Dorsolateral prefrontal cortex (tissue), 122 donors: ENCODE measurements at places on chromosomes 6 and 20.

DNA sequence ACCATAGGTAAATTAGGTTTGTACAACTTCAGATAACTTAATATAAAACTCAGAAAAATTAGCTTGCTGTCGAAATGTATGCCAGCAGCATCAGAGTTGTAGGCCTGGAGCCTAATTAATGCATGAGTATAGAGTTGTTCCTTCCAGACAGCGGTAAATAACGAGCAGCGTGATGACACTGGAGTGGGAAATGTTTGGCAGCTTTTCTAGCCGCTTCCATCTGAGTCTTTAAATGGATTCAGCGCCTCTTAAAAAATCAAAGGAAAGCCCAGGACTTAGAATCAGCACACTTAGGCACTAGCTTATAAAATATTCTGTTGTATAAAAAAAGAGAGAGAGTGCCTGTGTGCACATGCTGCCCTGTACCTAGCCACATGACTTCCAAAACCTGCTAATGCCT is 43.7 kb upstream of the SYNJ2 start:
- no peak for DNase-seq

- no peak for DNase-seq
These were observed 397.2 kb downstream of the BCKDHB start for GRCh38 chr6:80503660-80504059.

GRCh38 chr6:13397359-13398068 is 69.2 kb upstream of the TBC1D7 start:
- no peak for DNase-seq

DNA sequence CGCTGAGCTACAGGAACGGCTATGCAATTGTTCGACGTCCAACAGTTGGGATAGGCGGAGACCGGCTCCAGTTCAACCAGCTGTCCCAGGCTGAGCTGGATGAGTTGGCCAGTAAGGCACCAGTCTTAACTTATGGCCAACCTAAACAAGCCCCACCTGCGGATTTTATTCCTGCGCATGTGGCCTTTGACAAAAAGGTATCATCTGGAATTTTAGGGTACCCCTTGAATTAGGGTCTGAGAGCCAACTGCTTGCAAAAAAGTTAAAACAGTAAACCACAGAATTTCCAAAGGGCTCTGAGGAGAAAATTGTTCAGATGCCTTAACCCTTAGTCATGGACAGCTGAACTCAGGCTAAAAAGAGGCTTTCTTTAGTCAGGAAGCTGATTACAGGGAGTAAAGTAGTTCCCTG is 3.8 kb downstream of the EFHC1 start:
- no peak for DNase-seq

DNA sequence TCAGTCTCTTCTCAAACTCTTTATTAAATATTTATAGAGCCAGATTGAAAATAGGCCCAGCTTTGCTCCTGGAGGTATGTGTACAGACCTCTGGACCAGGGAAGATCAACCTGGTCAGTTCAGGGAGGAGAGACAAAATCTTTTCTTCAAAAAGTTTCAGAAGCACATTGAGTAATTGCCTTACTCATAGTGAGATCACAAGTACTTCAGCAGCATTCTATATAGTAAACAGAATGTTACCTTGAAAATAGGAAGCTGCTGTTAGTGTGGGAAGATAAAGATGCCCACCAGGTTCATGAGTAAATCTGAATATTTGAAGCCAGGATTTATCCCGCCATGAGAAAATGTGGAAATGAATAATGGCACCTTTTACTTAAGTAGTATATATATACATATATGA is 665.9 kb upstream of the CITED2 start:
- no peak for DNase-seq

- no peak for DNase-seq
These were observed 27.4 kb upstream of the SLC24A3 start for GRCh38 chr20:19185083-19185482.

- DNase-seq: peak; percentile 30
These were observed 76.5 kb downstream of the QKI start for GRCh38 chr6:163490826-163491577.

DNA sequence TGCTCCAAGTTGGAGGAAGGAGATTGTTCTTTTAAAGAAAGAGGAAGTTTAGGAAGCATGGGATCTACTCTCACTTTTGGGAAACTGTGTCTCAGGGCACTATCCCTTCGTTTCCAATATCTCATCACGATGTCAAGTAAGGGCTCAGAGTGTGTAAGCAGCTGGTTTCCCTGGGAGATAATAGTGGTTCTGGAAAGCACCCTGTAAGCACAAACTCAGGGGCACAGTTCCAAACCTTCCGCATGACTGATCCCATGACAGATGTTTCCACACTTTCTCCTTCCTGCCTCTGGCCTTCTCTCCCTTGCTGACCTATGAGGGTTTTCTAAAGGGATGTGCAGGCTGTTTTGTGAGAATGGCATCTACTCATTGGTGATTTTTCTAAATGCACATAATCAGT is 33.9 kb downstream of the ADTRP start:
- DNase-seq: no peak

- DNase-seq: no peak
These were observed 749 bp downstream of the FRK start for GRCh38 chr6:116059713-116060571.

DNA sequence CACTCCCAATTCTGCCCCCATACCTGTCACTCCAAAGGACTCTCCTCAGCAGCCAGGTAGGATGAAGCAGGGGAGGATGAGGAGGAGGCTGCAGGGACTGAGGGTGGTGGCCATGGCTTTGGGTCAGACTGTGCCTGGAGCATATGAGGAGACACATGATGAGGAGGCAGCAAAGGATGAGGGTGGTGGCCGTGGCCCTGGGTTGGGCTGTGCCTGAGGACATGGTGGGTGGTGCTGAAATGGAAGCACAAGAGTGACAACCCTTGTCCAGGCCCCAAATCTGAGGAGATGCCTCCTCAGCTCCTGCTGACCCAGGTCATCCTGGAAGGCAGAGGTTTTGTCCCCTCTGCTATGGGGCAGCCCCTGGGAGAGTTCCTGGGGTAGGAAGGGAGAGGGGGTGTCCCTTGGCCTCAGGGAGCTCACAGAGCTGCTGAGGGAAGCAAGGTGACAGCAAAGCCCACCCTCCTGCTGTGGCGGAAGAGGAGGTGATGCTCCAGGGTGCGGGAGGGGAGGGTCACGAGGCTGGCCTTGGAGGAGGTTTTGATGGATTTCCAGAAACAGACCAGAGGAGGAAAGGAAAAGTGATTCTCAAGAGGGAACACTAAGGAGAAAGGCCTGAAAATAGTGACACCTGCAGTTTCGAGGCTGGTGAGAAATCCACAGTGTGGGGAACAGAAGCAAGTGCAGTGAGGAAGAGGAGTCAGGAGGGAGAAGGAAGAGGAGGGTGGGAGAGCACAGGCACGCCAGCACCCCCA is 4.6 kb downstream of the RAET1G start:
- DNase-seq: no peak

DNA sequence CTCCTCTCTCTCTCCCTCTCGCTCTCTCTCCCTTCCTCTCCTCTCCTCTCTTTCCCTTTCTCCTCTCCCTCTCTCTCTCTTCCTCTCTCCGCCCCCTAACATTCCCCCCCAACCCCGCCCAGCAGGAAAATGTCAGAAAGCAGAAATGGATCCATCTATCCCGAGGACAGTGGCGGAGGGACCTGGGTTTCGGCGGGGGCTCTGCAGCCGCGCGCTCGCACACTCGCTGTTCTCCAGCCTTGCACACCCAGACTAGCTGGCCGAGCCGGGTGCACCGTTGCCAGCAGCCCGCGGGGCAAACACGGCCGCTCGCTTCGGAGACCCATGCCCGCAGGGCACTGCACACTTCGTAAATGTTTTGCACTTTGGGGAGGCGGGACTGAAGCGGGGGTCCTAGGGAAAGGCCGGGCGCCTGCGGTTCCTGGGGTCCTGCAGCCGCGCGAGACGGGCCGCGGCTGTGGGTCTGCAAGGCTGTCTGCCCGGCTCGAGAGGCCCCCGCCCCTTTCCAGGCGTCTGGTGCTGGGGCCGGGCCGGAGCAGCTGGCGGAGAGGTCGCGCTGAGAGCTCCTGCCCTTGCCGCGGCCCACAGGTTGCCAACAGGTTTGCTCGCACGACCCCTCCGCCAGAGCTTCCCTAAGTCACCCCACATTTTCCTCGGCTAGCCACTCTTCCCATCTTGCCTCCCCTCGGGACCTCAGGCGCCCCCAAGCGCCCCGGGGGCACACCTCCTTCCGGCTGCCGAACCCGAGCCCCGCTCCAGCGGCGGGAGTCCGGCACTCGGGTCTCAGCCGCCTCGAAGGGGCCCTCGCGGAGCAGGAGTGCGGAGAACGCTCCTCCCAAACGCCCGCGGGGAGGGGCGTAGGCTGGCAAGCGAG is 818 bp upstream of the MDGA1 start:
- peak; percentile 49 for DNase-seq
